GM23338 (cell line): ENCODE measurements at places on chromosomes 2 and 18. TPM values are rescaled to one million over a fixed set of nuclear protein-coding genes. Genes with fewer than 3 reads are reported as not detected.
A peak's percentile ranks its signal among the peaks of the same experiment; 100 is the strongest.

DNA sequence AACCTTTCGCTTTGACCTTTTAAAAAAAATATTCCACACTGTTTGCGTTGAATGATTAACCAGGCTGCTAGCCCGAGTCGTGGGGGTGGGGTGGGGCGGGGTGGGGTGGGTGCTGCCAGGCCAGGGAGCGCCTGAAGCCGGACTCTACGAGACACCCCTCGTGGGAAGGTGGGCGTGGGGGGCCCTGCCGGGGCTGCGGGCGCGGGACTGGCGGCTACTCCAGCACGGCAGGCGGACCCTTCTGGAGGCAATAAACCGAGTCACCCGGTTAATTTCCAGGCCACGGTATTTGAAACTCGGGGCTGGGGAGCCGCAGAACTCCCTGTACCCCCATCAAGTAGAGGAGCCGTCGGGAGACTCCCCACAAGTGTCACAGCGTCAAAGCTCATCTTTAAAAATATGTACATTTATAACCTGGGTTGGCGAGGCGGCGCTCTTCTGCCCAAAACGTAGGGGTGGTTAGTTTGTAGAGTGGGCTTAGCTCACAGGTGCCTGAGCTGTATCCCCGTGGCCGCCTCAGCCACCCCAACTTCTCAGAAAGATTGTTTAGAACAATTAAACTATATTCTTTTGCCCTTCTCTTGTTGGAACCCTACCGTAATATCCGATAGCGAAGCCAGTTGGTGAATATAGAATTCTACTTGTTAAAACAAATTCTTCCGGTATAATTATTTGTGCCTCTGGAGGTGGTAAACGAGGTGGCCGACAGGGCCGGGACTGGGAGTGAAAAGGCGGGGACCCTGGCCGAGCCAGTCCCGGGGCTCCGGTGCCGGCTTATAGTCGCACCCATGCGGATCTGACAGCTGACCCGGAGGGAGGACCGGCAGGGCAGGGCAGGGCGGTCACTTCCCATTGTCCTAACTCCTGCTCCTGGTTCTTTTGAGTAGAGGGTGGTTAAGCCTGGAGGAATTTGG is 1.4 kb downstream of the B3GNT2 start:
- peak; percentile 72 for DNase-seq

GRCh38 chr2:11582862-11583752 is 49.3 kb downstream of the GREB1 start:
- DNase-seq = peak; percentile 84

DNA sequence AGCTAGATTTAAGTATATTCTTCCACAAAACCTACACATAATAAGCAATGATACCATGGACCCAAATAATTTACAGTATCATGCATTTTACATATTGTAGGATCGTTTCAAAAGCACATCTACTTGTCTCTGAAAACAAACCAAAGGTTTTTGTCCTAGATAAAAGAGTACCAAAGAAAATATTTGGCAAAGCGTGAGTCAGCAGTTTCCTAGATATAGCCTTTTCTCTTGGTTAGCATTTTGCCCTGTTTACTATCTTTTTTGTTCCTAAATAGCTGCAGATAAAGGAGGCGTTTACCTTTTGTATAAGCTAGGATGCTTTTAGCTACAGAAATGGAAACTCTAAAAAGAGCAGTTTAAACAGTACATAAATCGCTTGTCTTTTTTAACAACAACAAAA is 305.8 kb upstream of the GULP1 start:
- peak; percentile 40 for DNase-seq

Gene MROH2A
- not detected in 2 replicates for total RNA-seq

DNA sequence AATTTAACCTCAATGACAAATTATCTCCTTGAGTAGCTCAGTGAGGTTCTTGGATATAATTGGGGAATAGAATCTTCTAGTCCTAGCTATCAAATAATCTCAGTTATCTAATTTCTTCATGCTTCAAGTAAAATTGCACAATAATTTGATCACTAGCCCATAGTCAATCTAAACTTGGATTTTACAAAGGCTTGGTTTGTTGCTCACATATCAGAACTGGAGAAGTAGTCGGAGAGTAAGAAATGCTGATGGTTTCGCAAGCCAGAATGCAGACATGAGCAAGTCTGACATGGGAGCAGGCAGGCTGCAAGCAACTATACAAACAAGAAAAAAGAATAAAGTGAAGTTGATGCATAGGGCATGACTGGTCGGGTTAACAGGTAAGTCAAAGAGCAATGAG is 11.7 kb upstream of the PDE11A start:
- no peak for DNase-seq

- no peak for DNase-seq
Observed at GRCh38 chr2:44645937-44646336, 284.2 kb downstream of the CAMKMT start.

Gene ACVR1C
- 0.94 and 1.1 TPM in 2 replicates for total RNA-seq

DNA sequence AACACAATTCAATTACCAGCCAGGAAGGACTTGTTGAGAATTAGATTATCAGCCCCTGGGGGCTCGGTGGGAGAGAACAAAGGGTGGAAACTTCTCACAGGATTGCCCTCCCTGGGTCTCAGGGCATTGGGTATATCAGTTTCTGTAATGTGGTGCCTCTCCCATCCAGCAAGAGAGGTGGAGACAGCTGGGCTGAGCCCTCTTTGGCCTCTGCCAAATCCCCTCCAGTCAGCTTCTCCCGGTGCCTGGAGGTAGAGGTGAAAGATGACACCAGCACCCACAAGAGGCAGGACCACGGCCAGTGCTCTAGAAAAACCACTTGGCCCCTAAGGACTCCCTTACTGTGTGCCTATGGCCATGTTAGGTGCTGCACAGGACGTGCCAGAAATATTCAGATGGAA is 179.7 kb downstream of the HAUS1 start:
- DNase-seq = peak; percentile 82

Gene LIMS1
- 30.9 and 36.9 TPM in 2 replicates for total RNA-seq

- no peak for DNase-seq
Observed at GRCh38 chr18:44997174-44997573, 316.5 kb downstream of the SETBP1 start.

Gene EMX1
- 7.9 and 12.6 TPM in 2 replicates for total RNA-seq

GRCh38 chr2:23624378-23624777 is 239.4 kb downstream of the KLHL29 start:
- DNase-seq = peak; percentile 72

GRCh38 chr2:100125626-100126025 is 16.8 kb downstream of the AFF3 start:
- peak; percentile 2 for DNase-seq

Gene GAD1
- 0.17 and 0.47 TPM in 2 replicates for total RNA-seq

DNA sequence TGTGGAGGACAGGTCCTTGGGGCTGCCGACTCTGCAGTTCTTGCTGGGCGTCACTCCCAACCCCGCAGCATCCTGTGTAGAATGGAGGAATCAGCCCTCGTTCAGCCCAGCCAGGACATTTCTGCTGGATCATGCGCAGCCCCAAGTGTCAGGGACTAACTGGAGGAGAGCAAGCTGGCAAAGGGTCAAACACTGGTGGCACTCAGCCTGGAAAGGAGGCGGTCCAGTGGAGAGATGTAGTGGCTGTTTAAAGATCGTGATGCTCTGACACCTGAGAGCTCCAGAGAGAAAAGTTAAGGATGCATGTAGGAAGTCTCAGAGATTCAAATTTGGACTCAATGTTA is 63.6 kb upstream of the SH3RF3 start:
- no peak for DNase-seq

GRCh38 chr2:119775102-119775501 is 15.4 kb downstream of the PTPN4 start:
- no peak for DNase-seq

DNA sequence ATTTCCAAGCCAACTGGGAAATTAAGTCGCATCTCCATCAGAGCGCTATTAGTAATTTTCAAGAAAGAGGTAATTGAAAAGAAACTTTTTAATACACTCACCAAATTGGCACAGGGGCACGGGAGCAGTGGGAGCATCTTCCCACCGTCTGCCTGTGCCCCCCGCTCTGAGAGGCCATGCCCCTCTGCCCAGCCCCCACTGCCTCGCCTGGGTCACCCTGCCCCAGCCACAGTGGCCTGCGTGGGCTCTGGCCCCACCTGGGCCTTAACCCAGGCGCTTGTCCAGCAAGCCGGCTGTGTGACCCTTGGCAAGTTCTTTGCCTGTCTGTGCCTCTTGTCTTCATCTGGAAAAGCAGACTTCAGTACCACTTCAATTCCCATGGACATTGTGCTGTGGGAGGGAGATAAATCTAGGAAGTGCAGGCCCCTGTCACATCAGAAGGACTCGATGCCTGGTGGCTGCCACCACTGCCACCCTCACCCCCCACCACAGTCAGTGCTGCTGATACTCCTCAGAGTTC is 31.9 kb downstream of the GLI2 start:
- DNase-seq = no peak

DNA sequence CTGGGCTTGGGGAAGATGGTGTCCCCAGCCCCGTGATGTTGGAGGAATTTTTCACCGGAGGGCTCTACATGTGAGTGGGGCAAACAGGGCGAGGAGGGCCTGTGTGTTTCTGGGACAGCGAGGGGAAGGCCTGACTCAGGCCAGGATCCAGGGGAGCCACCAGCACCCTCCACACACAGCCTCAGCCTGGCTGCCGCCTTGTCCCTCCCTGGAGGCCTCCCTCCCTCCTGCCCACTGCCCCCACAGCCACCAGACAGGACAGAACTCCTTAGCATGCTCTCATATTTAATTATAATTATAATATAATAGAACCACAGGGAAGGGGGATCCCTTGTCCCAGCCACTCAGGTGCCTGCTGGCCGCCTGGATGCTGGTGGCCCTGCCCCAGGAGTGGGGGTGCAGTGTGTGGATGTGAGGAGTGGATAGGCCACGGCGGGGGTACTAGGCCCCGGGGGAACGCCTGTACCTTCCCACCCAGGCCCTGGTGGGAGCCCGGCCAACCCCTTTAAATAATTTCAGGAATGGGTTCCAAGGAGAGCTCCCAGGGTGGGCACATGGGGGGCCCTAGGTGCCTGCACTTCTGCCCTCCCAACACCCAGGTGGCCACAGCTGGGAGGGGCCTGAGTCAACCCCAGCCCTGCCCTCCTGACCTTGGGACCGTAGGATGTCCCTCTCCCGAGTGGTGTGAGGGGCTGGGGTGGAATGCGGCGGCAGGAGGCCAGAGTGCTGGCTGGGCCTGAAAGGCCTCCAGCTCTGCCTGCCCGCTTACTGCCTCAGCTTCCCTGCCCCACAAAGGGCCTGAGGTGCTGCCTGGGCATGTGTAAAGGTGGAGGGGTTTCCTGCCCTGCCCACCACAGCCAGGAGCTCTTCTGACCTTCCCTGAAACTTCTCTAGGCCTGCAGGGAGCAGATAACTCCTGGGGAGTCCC is 8.8 kb downstream of the PDCD1 start:
- no peak for DNase-seq

- DNase-seq = no peak
Observed at GRCh38 chr2:25301453-25302352, 40.0 kb downstream of the DNMT3A start.

DNA sequence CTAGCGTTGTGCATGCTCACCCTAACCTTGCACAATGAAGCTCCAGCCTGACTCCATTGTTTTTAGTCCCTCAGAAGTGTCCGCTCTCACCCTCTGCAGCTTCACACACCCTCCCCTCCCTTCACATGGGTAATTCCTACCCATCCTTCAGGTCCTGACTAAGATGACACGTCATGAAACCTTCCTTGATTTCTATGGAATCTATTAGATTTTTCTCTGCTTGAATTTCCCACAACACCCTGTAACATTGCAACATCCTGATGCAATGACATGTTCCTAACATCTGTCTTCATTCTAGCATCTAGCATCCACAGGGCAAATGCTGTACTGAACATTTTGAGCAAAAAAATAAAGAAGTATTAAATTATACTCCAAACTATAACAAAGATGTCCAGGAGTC is 77.0 kb upstream of the PID1 start:
- DNase-seq = no peak

Gene GRHL1
- total RNA-seq = 2.5 and 4.2 TPM in 2 replicates

DNA sequence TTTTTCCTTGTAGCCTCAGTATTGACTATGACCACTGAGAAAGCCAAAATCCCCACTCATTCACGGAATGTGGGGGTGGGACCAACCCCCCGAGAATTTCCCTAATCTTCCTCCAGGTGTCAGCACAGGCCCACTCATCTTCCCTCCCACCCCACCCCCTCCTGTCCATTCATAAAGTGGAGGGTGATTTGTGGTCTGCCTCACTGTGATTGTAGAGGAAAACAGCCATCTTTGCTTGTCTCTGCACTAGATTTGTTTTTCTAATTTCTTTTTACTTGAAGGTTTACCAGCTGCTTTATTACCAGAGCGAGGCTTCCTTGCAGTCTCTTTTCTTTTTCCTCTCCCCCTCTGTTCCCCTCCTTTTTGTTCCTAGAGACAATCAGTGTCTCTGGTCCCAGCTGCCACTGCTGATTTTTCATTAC is 171.8 kb downstream of the ICOS start:
- DNase-seq = peak; percentile 69

Gene UGT1A10
- 0.23 TPM in 1 of 2 replicates, not detected in the other for total RNA-seq
